NCI-H526 (cell line): ENCODE measurements at places on chromosomes 4 and X.

DNA sequence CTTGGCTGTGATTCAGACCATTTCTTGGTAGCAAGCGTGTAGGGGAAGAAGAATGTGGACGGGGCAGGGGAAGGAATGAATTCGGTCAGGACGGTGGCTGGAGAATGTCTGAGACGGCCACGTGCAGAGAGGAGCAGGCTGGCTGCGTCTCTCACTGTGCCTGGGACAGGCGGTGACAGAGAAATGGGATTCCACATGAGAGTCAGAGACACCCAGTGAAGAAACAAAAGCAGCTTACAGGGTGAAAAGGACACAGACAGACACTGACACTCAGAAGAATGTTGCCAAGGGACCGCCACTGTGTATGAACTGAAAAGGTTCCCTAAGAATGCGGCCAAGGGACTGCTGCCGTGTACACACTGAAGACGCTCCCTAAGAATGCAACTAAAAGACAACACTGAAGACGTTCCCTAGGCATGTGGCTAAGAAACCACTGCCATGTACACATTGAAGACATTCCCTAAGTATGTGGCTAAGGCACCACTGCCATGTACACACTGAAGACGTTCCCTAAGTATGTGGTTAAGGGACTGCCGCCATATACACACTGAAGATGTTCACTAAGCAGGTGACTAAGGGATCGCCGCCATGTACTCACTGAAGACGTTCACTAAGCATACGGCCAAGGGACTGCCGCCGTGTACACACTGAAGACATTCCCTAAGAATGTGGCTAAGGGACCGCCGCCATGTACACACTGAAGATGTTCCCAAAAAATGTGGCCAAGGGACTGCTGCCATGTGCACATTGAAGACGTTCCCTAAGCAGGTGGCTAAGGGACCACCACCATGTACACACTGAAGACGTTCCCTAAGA, 49.1 kb downstream of the DHRSX start:
- DNase-seq: no peak

GRCh38 chr4:185774131-185774653, 37.8 kb downstream of the SORBS2 start:
- DNase-seq: no peak

- DNase-seq: no peak
These were observed 22.8 kb upstream of the TLR2 start for GRCh38 chr4:153661215-153661822.

DNA sequence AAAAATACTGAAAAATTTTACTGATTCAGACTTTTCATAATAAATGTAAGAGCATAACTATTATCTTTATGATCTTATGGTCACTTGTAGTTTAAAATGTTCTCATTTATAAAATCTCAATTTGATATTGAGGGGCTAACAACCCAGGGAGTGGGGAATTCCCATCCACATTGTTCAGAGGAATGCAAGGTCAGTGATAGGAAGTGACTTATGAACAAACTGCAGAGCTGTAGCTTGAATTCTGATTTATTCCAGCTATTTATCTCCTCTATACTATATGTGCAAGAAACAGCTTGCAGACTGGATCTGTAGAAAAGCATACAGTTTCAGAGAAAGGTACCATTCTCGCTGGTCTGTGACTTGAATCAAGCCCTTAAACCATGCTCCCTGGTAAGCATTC, 61.6 kb downstream of the SEC24D start:
- DNase-seq: no peak

DNA sequence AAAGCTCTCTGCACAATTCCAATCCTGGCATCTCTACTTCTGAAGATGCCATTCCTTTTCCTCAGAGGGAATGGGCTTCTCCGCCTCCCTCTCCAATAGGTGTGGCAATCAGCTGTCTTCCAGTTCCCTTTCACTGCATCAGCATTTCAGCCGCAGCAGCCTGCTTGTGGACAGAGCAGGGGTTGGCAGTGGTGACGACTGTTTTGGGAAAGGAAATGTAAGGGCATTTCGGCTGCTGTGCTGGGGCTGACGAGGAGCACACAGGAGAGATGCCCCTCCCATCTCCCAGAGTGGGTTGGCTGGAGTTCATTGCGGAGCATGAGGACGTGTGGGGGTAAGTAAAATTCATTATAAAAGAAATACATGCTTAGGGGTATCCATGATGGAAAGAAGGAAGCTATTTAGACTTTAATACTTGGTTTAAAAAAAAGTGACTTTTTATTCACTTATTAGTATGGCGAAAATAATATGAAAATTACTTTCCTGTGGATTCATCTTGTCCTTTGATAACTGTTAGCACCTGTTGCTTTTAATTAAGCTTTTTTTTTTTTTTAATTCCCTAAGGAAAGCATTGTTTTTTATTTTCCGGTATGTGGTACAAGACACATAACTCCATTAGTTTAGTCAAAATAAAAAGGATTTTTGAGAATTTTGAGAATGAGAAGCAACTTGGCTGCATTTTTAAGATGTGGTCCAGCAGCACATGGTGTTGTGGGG, at the start of gene LIMCH1:
LIMCH1 (plus strand) TSS at position 141 of the 717 bp plus-strand sequence. CDS start 67,839 bp downstream, outside the sequence.
- no peak for DNase-seq

- no peak for DNase-seq
These were observed 174.2 kb upstream of the JADE1 start for GRCh38 chr4:128635141-128635954.

GRCh38 chr4:13970349-13970748, 342.8 kb upstream of the BOD1L1 start:
- DNase-seq: no peak

GRCh38 chrX:156003486-156004185, 6.1 kb downstream of the IL9R start:
- DNase-seq: no peak

DNA sequence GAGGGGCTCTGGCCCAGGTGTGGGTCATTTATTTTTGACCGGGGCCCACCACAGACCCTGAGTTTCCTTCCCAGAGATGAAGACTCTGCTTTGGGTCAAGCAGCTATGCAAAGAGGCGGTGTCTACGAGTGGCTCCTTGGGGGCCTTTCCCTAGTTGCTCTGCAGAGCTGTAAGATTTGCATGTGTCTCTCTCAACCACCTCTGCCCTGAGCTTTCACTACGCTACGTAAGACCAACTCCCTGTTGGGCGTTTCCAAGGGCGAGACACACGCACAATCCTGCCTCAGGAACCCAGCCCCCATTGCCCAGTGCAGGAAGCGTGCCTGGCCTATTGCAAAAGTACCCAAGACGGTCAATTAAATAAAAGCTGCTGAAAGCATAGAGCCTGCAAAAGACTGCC, 10.0 kb upstream of the ANOS1 start:
- DNase-seq: peak; percentile 81

GRCh38 chr4:42643685-42644084, 13.2 kb downstream of the ATP8A1 start:
- DNase-seq: no peak

GRCh38 chr4:138162259-138162658, 79.9 kb downstream of the SLC7A11 start:
- DNase-seq: no peak

- DNase-seq: no peak
These were observed 211.9 kb upstream of the HS3ST1 start for GRCh38 chr4:11640584-11640983.

GRCh38 chr4:39820186-39820585, 122.2 kb downstream of the UBE2K start:
- DNase-seq: no peak

DNA sequence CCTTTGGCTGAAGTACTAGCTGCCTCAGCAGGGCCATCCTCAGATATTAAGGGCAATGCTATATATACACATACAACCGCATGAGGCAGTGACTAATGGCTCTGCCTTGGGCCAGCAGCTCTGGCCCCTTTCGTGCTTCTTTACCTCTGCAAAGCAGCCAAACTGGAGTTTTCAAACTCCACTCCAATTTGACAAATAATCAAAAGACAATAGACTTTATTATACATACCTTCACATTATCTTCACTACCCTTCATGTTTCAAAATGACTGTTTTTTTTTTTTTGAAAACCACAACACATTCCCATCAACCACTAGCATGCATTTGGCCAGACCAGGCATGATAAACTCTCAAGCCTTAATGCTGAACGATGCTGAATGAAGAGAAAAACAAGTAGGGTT, 187.7 kb downstream of the ENOX2 start:
- DNase-seq: no peak

- DNase-seq: no peak
These were observed 127.2 kb downstream of the FBXW7 start for GRCh38 chr4:152408514-152409327.

DNA sequence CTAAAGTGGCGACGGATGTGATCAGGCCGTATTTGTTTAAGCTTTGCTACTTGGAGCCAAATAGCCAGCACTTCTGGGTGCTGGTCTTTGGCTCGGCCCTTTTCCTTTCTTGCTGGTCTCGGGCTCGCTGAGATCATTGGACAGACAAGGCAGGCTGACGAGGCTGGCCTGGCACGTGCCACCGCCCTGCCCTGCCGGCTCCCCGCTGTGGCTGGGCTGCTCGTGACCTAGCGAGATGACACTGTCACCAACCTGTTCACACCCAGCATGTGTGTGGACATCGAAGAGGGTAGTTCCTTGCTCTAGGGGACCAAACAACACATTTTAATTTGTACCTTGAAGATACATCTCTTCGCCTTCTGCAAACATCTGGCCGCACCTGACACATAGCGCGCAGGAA, 98.0 kb downstream of the ABLIM2 start:
- no peak for DNase-seq

GRCh38 chr4:73223258-73223650, 35.3 kb downstream of the ANKRD17 start:
- no peak for DNase-seq

DNA sequence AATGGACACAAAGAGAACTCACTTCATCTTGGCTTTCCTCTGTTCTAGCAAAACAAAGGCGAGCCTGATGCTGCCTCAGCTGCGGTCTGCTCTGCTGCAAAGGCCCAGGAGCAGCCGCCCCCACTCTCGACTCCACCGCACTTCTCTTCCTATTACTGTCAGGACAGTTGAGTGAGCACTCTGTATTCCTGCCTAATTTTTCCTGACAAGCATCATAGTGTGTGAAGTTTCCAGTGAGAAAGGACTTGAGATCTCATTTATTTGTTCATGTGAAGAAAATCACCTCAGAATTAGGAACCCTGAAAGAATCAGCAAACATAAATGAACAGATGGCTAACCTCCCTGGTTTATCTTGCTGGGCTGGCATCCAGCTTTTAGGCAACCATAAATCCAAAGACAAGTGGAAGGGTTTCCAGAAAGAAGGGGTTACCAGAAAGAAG, 15.6 kb downstream of the SCARB2 start:
- peak; percentile 57 for DNase-seq

DNA sequence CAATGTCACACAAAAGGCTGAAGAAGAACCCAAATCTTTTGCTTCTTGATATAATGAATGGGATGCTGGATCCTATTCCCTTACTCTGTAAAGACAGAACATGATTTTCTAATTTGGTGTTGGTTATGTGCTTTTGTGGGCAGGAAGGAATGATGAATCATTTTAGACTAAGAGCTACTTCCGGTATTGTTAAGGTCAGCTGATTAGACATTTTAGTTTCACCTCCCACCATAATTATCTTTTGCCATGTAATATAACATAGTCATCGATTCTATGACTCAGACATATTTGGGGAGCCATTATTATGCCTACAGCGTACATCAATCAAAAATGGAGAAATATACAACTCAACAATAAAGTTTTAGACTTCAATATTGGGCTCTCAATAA, 265.3 kb downstream of the ZNF674 start:
- DNase-seq: no peak

- DNase-seq: no peak
These were observed 50.4 kb upstream of the PTPN13 start for GRCh38 chr4:86543560-86544309.

- DNase-seq: no peak
These were observed 173.7 kb upstream of the FAT4 start for GRCh38 chr4:125140966-125141495.

GRCh38 chrX:104013606-104014005, at the start of gene H2BW1:
TSS of gene H2BW1 (minus strand) at chrX:104013708. CDS start at chrX:104013576, 132 bp downstream.
- DNase-seq: no peak

- no peak for DNase-seq
These were observed 997.1 kb downstream of the RAB28 start for GRCh38 chr4:12487000-12487399.

DNA sequence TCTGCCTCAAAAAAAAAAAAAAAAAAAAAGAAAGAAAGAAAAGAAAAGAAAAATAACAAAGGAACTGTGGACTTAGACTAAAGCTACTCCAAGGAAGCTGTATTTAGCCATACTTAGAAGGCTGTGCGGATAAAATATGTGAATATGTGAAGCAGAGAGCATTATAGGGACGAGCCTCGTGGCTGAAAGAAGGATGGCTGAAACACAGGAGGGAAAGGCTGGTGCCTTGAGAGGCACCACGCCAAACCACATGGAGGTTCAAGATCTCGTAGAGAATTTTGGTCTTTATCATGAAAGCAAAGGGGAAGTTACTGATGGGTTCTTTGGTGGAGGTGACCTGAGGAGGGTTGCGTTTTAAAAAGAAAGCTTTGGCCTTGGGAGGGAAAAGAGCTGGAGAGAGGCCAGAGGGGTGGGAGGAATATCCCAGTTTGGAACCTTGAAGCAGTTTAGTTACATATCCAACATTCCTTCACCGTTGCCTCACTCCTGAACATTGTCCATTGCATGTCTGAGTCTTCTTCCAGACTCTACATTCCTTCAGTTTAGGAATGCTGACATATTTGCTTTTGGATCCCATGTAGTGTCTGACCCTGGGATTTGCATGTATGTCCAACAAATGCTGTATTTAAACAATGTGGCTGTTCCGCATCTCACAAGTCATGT, 82.5 kb downstream of the CPE start:
- DNase-seq: no peak

DNA sequence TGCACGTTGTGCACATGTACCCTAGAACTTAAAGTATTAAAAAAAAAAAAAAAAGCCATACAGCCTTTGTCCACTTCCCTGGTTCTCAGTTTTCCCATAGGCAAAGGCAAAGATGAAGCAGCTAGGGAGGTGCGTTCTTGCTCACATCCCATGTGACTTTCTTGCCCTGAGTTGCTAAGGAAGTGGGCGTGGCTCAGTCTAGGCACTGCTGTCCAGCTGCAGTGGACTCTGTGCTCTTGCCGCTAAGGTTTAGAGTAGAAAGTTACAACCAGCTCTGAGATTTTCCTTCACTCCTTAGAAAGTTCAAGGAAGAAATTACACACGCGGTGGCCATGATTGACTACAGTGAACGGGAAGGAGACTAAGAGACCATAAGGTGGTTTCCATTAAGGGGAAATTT, 144.7 kb downstream of the NAA11 start:
- no peak for DNase-seq

- DNase-seq: no peak
These were observed 559 bp upstream of the PCDH18 start for GRCh38 chr4:137532869-137533236.

DNA sequence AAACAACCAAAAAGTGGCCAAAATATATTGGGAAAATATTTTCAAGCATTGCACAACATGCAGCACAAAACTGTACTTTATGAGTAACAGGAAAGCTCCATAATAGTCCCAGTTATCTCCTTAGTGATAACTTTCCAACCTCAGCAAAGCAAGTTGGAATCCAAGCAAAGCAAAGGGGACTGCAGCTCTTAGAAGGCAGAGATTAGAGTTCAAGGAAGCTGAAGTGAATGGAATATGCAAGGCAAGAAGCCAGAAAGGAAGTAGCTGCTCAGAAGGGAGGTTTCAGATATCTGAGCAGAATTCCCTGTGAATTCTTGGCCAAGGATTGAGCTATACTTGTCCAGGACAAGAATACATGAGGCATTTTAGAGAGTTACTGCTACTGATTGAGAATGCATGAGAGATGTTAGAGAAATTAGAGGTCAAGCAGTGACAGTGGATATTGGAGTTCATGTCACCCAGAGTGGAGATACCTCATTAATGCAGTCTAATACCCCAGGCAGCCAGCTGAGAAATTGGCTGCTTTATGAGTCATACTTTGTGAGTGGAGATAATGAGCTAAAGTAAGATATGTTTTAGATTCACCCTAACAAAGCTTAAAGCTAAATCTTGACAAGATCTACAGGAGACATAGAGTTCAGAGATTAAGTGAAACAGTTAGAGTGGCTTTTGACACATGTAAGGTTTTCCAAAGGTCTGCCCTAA, 102.8 kb downstream of the INPP4B start:
- no peak for DNase-seq
